ENCODE measurements at places on chromosomes 2 and 18. TPM values are rescaled to one million over a fixed set of nuclear protein-coding genes. Genes with fewer than 3 reads are reported as not detected.
A peak's percentile ranks its signal among the peaks of the same experiment; 100 is the strongest.

Gene MRO
- total RNA-seq = not detected

DNA sequence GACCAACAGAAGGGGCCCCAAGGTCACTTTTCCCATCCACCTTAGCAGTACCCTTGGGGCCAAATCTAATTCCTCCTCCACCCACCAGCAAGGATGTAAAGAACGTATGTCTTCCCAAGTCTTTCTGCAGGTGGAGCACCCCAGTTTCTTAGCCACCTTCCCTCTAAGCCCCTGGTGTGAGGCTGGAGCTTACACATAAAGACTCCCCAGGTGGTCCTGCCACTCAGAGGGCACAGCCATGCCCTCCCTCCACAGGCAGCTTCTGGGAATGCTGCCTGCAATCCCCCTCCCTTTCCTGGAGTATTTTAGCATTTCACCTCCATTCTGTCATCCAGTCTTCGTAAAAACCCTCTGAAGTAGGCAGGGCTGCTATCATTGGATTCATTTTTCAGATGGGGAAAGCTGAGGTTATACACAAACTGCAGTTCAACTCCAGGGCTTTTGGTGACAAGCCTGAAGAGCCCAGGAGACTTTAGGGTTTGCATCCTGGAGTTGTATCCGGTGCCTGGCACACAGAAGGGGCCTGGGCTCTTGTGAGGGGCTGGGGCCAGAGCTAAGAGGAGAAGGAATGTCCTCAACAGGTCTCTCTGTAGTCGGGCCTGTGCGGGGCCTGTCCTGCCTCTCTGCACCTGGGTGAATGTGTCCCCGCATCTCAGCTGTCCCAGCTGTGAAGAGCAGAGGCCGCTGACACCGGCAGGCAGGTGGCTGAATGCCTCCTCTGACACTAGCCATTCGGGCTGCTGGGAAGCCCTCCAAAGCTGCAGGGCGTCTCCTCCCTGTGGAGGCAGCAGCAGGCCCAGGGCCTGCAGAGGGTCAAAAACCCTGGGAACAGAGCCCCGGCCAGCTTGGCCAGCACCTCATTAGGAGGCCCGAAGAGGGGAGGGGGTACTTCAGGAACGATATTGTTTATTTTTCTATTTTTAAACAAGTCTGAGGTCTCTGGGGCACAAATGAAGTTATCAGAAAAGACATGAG lies 27.6 kb downstream of the CIB4 start:
- H3K36me3 ChIP-seq = no peaks in the 10 kb centered on the region
- no peaks in the 10 kb centered on the region for H3K27me3 ChIP-seq
- H3K4me3 ChIP-seq = no peak overlapping the region
- peaks cover 29% of the 10 kb centered on the region for H3K4me1 ChIP-seq
- H3K27ac ChIP-seq = peak overlapping the region; percentile 39

- no peak for DNase-seq
- H3K4me3 ChIP-seq = no peak overlapping the region
- H3K36me3 ChIP-seq = no peaks in the 10 kb centered on the region
- H3K27ac ChIP-seq = peak overlapping the region; percentile 10
- H3K4me1 ChIP-seq = no peaks in the 10 kb centered on the region
Measured at GRCh38 chr2:160484859-160485520, 8.6 kb downstream of the RBMS1 start.

- no peaks in the 10 kb centered on the region for H3K4me1 ChIP-seq
- DNase-seq = no peak
- H3K27ac ChIP-seq = no peak overlapping the region
- no peaks in the 10 kb centered on the region for H3K27me3 ChIP-seq
Measured at GRCh38 chr18:34611904-34612303, 98.2 kb upstream of the DTNA start.

- no peak for DNase-seq
- no peaks in the 10 kb centered on the region for H3K4me1 ChIP-seq
- H3K27ac ChIP-seq = peak overlapping the region; percentile 13
- no peak overlapping the region for H3K4me3 ChIP-seq
Measured at GRCh38 chr2:191148791-191149190, 2.0 kb downstream of the STAT4 start.

DNA sequence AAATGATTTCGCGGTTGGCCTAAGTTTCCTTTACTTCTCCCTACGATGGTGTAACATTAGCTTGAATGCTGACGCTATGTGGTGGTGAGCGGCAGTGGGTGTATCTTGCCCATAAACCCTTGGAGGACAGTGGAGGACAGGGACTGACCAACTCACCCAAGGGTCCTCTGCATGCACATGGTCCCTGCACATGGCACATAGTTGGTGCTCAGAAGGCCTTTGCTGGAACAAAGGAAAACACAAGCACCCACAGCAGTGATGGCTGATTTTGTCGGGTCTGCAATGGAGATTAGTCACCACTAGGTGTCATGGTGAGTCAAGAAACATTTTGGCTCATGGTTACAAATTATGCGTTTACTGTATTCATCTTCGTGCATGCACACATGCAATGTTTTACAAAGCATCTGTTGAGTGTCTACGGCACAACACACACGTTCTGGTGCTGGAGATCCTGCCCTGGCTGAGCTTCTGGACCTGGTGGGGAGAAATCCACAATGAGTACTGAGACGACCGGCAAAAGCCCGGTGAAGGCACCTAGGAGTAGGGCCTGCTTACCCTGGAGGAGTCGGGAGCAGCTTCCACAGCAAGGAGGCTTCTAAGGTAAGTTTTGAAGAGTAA lies 44.0 kb downstream of the PDCL3 start:
- H3K27me3 ChIP-seq = no peaks in the 10 kb centered on the region
- no peak overlapping the region for H3K27ac ChIP-seq
- H3K36me3 ChIP-seq = no peaks in the 10 kb centered on the region
- DNase-seq = peak; percentile 57
- no peak overlapping the region for H3K4me3 ChIP-seq

DNA sequence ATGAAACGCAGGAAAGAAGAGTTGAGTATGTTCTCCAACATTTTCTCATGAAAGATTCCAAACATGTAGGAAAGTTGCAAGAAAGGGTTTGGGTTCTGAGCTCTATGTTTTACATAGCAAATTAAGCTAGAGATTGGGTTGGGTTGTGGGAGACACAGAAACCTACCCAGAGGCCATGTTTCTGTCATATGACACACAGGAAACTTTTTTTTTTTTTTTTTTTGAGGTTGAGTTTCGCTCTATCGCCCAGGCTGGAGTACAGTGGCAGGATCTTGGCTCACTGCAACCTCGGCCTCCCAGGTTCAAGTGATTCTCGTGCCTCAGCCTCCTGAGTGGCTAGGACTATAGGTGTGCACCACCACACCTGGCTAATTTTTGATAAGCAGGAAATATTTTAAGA lies 57.6 kb downstream of the DOCK10 start:
- H3K27ac ChIP-seq = peak overlapping the region; percentile 68
- no peaks in the 10 kb centered on the region for H3K27me3 ChIP-seq
- H3K36me3 ChIP-seq = no peaks in the 10 kb centered on the region

All from Peyer's patch (tissue), 4 donors.